KG1 (cell line): ENCODE measurements at places on chromosomes 2 and 18.

- DNase-seq: no peak
Measured at GRCh38 chr2:25215948-25216679, 47.7 kb upstream of the POMC start.

GRCh38 chr2:135096665-135097446, 44.8 kb downstream of the RAB3GAP1 start:
- DNase-seq: no peak

DNA sequence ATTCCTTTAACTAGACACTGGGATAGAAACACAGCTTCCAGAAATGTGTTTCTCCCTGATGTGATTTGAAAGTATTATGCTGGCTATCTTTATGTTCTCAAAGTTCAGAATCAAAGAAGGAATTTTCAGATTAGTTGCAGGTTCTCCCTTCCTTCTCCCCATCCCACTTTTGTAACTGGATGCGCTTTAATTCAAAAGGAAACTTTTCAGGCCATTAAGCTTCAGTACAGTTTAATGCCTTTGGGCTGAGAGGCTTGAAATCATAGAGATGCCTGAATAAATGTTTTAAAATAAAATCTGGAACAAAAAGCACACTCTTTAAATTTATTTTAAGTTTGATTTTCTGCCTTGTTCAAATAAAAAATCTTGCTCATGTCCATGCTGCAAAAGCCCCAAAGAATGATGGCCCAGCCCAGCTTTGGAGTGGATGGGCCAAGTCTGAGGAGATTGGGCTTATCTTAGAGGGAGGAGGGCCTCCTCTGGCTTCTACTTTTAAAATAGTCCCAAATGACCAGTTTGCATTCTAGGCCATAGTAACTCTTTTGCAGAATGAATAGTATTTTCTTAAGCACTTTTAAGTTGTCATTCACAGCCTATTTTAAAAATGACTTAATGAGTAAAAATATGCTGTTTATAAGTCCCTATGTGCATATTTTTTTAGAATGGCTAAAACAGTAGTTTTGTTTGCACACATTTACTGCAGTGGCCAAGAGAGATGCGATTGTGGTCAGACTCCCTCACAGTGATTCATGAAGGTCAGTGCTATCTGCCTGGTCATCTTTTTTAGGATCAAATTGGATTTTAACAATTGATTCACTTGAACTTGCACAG, 129.2 kb downstream of the MTX2 start:
- no peak for DNase-seq

DNA sequence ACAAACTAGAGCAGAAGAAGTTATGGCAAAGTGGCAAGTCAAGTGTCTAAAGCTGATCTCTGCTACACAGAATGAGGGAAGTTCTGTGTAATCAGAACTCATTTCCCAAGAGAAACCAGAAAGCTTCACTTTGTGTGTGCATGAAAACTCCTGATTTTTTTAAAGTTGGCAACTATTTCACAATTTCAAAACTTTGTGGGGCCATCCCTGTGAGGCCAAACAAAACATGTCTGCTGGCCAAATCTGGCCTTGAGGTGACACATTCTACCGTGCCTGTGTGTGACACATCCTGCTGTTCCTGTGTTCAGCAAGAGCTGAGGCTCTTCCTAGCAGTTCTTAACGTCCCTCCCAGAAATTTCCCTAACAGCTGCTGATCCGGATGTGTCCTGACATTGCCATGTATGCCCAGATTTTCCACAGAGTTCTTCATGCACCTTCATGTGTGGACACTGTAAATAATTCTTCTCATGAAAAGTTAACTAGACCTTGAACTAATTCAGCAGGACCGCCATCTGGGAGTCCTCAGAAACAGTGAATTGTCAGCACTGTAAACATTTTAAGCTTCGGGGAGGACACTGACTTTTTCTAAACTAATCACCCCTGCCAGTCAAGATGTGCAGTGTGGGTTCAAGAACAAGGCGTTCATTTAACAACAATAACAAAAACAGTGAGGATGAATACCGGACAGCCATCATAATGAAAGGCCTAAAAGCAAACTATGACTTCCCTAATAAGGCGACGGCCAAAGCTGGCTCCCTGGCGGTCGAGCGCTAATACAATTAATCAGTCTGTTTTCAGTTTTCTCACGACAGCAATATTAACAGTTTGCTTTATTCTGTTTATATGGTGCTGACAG, 99.0 kb downstream of the PLEKHM3 start:
- DNase-seq: no peak

- DNase-seq: no peak
Measured at GRCh38 chr2:218395090-218395444, 4.6 kb upstream of the CTDSP1 start.

DNA sequence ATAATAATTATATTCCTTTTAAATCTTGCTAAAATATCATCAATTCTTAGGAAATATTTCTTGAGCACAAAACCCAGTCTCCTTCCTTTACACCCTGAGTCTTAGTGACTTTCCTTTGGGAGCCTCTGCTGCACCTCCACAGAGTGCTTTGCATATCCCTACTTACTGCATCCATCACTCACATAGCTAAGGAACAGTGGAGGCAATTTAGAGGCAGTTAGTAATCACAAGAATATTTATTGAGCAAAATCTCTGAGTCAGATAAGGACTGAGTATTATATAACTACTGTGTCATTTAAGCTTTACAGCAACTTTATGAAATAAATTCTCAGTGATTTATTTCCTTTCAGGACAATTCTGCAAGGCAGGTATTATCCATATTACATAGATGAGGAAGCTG, 327.7 kb downstream of the TMX3 start:
- no peak for DNase-seq

- DNase-seq: no peak
Measured at GRCh38 chr2:176961775-176962619, 250.6 kb upstream of the HNRNPA3 start.

- DNase-seq: no peak
Measured at GRCh38 chr2:127381762-127382161, 6.0 kb downstream of the MAP3K2 start.

DNA sequence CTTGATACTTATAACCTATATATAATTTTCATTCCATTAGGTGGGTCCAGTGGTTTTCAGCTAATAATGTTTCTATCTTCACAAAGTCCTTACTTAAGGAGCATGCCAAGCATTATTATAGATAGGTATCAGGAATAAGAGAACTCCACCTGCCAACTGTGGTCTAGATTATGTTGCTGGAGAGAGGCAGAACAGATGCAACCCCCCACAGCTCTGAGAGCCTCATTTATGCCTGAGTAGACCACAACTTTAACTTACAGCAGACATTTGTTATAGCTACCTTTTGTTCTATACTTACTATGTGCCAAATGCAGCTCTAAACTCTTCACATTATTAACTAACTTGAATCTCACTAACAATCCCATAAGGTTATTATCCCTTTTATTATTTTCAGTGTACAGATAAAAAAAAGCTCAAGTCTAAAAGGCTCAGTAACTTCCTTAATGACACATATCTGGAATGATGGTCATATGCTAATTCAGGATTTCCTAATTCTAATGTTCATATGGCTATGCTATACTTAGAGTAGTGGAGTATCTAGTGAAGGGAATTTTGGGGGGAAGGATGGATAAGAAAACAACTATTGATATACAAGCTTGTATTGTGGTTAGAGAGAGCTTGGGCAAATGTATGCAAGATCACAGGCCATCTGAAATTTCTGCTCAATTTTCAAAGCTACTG, 119.1 kb upstream of the RND3 start:
- no peak for DNase-seq

GRCh38 chr2:135256531-135257260, 204.6 kb downstream of the RAB3GAP1 start:
- no peak for DNase-seq

DNA sequence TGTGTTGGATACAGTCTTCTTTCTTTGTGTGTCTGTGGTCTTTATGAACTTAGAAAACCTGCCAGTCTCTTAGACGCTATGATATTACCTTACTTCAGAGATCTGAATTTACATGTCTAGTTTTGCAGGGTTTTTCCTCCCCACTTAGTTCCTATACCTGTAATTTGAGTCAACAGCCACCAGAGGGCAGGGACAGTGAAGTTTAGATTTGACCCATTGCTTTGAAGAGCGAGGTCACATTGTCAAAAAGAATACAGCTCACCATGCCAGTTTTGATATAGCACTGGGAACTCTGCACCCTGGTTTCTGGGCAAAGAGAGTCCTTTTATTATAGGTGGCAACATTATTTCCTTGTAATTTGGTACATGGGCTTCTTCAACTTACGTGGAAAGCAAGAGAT, 102.3 kb downstream of the MAPK4 start:
- no peak for DNase-seq

DNA sequence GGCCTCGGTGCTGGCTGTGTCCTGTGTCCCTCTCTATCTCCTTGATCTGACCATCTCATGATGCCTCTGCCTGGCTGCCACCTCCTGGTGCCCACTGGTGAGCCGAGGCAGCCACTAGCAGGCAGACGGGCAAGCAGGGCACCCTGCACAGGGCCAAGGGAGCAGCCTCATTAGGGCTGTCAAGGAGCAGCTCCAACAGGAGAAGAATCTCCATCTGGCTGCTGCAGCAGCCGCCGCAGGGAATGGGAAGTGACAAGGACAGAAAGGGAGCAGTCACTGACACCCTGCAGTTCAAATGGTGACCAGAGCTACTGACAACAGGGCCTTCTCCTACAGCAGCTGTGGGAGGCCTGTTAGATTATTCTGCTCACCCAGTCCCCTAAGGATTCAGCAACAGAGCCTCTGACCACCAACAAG, 32.6 kb downstream of the ALPK2 start:
- no peak for DNase-seq

DNA sequence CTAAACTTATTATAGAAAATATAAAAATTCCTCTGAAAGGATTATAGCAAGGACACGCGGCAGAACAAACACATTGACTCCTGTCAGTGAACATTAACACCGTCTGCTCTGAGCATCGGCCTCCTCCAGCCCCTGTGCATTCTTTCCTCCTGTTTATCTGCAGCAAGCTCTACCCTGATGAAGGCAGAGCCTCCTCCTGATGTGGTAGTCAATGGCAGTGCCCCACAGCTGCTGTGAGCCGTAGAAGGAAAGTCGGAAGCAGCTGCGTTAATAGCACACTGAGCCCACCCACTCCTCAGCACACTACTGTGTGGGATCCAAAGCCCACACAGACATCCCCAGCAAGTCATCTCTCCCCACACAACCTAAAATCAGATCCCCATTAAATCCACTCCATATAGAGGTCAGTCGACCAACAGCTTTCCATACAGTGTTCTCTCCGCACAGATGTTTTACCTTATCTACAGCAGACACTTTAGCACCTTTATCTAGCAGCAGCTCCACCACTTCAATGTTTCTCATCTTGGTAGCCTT, 41.0 kb downstream of the KIDINS220 start:
- no peak for DNase-seq

DNA sequence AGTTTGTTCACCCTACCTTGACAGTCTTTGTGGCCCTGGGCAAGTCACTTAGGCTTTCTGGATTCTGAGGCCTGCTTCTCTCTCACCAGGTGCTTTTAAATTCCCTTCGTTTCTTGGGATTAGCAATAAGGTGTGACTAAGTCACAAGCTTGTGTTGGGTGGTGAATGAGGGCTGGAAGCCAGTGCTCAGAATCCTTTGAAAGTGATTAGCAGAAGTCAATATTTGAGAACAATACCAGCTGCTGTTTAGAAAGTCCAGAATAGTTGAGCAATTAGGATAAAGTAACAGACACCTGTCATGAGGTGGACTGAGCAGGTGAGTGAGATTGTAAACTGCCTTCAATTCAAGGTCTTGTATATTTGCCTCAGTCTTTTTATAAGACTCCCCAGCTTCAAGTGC, 19.3 kb upstream of the MGAT5 start:
- no peak for DNase-seq

DNA sequence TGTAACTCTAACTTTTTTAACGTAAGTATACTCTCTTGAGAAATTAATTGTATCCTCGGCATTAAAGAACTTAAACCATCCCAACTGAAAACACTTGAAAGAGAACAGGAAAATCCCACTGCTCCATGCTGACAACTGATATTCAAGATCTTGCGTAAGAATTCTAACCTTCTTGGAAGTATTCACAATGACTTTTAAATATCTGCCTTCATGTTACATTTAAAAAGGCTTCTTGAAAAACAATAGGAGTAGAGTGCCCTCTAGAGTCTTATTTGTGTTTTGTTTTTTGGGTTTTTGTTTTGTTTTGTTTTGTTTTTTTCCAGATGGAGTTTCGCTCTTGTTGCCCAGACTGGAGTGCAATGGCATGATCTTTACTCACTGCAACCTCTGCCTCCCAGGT, 65.4 kb upstream of the DNAJC10 start:
- no peak for DNase-seq

DNA sequence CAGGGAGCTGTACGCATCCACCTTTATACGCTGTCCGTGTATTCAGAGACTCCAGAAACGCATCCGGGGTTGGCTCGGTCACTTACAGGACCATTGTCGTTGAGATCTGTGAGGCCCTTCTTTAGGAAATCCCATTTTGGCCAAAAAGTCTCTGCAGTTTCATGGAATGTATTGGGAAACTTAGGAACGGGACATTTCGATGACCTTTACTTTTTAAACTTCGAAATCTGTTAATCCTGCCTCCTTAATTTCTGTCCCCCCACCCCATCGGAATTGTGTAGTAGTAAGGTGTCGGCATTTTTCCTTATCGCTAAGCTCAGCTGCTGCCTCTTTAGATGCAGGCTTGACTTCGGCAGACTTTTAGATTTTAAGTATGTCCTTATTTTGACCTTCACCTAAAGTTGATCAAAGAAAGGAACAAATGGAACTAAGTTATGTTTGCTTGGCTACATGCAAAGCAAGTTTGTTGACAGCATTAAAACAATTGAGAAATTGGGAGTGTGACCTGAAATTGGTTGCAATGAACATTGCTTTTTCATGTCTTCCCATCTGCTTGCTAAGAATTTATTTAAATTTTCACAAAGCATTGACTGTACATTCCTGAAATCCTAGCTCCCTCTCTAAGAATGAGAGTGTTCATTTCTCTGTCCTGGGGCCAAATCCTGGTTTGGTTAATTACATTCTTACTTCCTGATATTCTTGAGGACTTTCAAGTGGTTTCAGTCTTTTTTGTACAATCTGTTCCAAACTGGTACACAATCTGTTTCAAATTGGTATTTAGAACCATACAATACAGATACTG, 884 bp upstream of the RAPH1 start:
- DNase-seq: no peak

DNA sequence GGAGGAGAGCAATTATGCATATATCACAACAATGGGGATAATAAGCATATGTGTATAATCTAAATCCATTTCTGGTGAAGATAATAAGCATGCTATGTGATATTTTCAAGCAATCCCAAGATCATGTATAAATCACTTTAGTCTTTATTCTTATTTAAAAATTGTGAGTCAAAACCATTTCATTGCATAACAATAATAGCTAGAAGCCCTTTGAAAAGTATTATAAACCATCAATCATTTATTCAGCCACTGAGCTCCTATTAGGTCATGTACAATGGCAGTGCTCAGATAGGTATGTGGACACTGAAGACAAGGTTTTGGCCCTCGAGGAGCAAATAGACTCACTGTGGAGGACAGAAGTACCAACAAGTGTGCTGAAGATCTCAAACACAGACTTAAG, 113.1 kb downstream of the CDCA7 start:
- DNase-seq: no peak

DNA sequence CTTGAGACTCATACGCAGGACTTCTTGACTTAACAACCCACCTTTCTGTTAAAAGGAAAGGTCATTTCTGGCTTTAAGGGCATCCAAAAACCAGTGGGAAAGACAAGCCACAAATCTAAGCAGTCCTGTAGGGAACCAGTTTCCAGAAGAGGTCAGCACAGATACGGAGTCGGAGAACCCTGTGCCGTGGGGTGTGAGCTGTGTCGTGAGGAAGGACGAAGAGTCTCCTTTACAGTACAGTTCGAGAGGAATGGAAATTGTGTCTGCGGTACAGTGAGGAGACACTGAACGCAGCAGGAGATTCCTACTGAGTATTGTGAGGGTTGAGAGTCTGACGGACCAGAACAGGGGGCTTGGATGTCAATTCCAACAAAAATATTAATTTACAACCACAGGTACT, 17.7 kb downstream of the SLC30A3 start:
- no peak for DNase-seq
